Fibroblast of gingiva (primary cell): ENCODE measurements at places on chromosomes 7 and 10.

GRCh38 chr10:74991435-74991834 is 120.0 kb upstream of the SAMD8 start:
- no peak for DNase-seq

DNA sequence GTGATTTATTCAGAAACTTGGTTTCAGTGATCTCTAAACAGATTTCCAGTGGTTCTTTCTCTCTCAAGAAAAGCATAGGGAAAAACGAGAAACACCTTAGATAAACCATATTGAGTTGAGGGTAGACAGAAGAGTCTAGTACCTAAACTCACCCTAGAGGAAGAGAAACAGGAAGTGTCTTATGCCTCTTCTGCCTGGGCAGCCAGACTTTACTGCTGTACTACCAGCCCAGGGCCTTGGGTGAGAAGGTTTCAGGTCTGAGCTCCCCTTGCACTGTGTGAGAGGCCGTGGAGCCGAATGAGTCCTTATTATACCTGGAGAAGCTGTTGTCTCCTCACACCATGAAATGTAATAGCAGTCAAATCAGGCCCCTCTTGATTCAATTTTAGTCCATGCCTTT is 18.2 kb downstream of the HIF1AN start:
- no peak for DNase-seq

DNA sequence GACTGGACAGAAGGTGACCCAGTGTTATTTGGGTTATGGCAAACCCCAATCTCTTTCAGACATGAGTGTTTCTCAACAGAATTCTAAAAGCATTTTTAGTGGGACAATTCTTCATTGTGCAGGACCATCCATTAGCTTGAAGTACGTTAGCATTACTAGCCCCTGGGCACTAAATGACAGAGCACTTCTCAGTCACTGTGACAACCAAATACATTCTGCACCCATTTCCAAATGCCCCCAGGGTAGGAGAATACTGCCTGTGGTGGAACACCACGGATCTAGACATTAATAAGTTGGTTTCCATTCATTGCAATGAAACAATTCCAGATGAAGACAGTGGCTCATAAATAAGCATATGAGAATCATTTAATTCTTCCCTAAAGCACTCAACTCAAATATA is 102.4 kb upstream of the FRMD4A start:
- DNase-seq: no peak

DNA sequence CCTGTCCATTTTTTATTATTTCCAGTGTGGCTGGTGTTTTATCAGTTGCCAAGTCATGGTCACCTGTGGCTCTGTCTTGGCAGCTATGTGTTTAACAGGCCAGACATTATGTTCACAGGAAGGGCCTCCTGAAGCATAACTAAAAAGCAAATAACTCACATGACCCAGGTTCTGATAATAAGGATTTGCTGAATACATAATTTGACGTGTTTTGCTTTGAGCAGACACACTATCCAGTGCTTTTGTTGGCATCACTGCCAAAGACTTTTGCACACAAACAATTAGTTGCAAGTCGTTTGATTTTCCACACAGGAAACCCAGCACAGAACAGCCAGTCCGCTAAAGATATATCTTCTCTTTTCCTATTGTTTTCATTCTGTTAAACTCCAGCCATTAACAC is 173.6 kb downstream of the ARL4A start:
- no peak for DNase-seq
